ACHN (cell line): ENCODE measurements at places on chromosomes 1 and 21.

DNA sequence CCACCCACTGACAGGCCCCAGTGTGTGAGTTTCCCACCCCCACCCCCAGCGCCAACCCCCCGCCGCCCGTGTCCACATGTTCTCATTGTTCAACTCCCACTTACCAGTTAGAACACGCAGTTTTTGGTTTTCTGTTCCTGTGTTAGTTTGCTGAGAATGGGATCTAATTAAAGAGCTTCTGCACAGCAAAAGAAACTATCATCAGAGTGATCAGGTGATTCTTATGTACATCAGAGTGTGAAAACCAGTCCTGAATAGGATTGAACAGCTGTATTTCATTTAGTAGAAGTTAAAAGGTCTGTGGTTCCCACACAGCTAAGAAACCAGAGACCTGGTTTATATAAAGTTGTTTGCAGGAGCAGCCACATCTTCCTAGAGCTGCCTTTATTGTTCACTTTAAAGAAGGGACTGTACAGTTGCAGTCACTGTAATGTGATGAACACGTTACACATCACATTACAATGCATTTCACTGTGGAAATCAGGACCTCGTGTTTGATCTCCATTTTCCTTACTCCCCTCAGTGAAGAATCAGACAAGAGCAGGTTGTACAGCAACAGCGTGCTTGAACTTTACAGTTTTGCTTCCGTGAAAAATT, 1.2 kb downstream of the GBP6 start:
- no peak for DNase-seq

- DNase-seq, result no peak
These were observed 356.1 kb downstream of the LMO4 start for GRCh38 chr1:87684713-87685205.

DNA sequence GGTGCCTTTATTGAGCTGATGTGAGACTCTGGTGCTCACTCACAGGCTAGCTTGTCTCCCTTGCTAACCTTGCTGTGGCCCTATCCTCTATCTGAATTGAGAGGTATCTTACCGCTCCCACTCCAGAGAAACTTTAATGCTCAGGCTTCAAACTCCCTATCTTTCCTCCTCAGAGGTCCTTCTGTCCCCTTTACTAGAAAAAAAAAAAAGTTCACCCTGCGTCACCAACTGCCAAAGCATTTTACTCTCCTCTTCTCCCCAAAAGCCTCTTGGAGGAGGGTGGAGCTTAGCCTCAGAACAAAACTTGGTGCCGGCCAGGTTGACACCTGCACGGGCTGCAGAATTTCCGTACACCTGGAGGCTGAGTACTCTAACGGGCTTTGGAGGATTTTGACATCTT, 55.1 kb downstream of the ATP2B4 start:
- no peak for DNase-seq

GRCh38 chr1:178031856-178032320, 62.0 kb upstream of the RASAL2 start:
- DNase-seq, result peak; percentile 88

DNA sequence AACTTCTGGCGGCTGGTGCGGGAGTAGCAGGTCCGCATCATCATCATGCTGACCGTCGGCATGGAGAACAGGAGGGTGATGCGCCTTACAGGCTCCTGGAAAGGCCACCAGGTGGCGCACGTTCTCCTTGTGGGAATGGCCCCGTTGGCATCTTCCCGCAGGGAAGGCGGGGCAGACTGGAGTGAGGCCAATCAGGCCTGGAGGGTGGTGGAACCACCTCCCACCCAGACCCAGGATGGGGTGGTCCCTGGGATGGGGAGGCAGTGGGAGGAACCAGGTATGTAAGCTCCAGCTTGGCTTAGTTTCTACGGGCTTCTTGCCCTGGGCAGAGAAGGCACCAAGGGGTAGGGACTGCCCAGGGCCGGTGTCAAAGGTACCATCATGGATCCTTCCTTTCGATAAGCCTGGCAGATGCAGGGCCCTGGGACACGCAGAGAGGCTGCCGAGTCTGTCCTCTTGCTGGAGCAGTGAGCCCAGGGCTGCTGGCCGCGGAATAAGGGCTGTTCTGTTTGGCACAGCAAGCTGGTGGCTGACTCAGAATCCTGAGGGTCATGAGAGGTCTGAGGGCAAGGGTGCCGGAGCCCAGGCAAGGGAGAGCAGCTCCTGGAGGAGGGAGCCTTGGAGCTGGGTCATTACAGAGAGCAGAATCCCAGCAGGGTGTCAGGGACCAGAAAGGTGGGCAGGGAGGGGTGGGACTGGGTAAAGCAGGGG, 8.7 kb upstream of the LGR6 start:
- DNase-seq, result peak; percentile 92

GRCh38 chr1:223708001-223708359, 4.4 kb upstream of the CAPN2 start:
- DNase-seq, result peak; percentile 88
